Activated CD8-positive, alpha-beta memory T cell treated with anti-CD3 and anti-CD28 coated beads for 1 hour (primary cell): ENCODE measurements at places on chromosomes 3 and 15.

DNA sequence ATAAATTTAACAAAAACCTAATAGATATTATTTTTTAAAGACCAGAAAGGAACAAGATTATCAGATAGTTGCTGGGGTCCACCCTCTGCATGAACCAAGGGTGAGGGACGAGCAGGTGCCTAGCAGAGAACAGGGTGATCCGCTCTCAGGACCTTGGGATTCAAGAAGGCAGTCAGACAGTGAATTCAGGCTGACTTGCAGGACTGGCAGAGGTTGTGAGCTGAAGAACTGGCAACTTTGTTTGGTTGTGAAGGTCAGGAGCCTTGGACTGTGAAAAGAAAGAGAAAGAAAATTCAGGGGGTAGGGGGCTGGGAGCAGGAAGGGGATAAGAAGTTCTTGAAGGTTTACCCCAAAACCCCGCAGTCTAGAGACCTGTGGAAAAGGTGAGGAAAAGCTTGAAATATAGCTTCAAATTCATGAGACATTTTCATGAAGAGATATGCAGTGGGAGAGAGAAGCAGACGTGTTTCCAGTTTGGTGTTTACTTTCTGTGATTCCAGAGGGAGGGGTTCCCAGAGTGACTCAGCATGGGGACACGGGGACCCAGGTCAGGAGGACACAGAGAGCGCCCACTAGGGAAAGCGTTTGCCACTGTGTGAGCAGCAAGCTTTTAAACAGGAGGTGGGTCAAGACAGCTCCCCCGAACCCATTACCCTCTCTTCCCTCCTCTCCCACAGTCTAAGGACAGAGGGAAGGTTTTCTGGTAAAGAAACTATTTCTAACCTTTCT is 217.2 kb upstream of the UMPS start:
- DNase-seq = no peak

- DNase-seq = no peak
These were observed 10.3 kb downstream of the CHD2 start for GRCh38 chr15:92910451-92910850.

GRCh38 chr3:178672275-178672674 is 136.0 kb downstream of the KCNMB2 start:
- DNase-seq = no peak

GRCh38 chr3:160583451-160583850 is 18.1 kb upstream of the KPNA4 start:
- no peak for DNase-seq

GRCh38 chr3:127673191-127674100 is 694 bp downstream of the ABTB1 start:
- DNase-seq = no peak

GRCh38 chr3:119913021-119913420 is 131.1 kb downstream of the NR1I2 start:
- no peak for DNase-seq

GRCh38 chr3:139762302-139762701 is 84.5 kb upstream of the NMNAT3 start:
- DNase-seq = no peak

DNA sequence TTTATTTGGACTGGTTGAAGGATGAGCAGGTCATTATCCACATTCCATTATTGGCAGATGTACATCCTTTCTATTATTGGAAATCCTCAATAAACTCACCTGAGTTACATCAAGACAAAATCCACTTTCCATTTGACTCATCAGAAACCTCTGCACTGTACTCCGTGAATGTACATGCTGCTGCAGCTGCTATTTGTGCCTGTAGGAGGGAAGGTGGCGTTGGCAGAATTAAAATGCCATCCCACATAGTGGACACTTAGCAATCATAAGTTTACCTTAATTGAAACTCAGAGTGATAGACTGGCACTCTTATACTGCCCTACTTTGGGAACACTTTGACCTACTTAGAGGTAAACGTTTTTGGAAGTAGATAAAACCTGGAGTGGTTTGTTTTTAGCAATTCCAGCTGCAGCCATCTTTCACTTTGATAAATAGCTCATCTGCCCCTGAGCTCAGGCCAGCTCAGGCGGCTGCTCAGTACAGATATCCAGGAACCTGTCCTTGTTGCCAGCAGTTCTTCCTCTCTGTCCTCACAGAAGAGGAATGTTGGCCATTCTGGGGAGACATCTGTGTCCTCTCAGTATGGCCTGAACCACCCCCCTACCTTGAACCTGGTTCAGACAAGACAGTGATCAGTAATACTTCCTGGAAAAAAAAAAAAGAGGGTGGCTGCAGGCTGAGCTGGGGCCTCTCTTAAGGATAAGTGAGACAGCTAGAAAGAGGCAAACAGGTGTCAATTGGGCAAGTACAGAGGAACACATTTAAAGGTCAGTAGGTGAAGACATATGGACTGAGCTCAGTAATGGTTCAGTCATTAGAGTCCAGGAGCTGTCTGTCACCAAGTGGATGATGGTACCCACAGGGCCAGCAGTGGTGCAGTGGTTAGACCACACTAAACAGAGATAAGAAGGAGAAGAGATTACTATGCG is 153.4 kb upstream of the UMPS start:
- DNase-seq = no peak

DNA sequence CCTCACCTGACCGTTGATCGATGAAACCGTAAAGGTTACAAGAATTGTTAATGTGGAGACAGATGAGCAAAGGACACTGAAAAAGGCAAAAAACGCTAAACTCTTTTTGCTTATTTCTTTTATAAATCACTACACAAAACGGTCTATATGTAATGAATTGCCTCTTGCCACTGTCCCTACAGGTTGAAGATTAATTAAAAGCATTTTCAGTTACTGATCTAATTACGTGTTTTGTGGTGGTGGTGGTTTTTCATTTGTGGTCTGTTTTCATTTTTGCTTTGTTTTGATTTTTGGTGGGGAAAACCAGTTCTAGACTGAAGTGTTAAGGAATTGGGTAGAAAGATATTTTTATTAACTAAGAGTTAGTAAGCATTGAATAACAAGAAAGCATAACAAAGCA is 299.2 kb upstream of the LRRN1 start:
- no peak for DNase-seq

DNA sequence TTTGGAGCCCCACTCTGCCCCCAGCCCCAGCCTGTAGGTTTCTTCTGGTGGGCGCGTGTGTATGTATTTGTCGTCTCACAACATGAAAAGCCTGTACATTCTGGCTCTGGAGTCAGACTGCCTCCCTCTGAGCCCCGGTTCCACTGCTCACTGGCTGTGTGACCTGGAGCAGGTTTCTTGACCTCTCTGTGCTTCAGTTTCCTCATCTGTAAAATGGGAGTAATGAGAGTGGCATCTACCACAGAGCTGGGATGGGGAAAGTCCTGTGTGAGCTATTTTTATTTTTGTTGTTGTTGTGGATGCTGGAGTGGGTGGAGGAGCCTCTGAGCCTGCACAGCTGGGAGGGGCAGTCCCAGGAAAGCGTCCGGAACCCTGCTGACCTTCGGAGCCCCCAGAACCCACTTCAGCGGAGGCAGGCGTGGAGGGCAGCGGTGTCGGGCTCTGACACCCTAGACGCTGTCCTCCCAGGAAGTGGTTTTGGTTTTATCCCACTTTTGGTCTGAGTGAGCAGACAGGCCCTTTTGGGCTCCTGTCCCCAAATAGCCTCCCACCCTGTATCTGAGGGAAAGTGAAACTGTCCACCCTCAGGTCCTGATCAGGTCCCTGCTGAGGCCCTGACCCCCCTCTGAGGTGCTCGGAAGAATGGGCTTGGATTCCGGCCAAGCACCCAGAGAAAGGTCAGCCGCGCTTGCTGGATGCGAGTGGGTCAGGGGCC is 103.5 kb downstream of the CHSY1 start:
- no peak for DNase-seq

DNA sequence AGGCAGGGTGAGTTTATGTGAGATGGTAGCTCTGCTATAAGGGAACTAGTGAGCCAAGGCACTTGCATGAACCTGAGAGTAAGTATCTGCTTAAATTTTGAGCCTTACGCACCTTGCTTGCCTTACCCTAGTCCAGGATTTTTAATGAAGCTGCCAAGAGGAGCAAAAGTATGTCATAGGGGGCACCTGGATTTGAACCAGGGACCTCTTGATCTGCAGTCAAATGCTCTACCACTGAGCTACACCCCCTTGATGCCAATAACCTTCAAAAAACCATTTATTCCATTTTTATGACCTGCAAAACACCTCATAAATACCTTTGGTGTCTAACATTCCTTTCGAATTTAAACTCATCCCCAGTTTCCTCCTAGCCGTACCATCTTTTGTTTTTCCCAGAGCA is 88.3 kb upstream of the ACP3 start:
- DNase-seq = no peak

DNA sequence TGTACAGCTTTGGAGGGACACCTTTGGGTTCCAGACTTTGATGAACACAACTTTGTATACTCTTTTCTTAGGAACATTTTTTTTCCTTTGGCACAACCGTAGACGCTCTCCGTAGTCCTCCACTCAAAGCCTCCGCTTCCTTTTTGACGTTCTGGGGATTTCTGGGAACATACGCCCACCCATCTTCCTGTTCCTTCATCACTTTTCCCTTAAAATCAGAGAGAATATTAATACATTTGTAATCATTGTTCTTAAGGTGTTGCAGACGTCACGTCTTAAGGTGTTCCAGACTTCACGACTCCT is 405 bp upstream of the SPG21 start:
- DNase-seq = no peak

- DNase-seq = no peak
These were observed 37.1 kb downstream of the SLCO3A1 start for GRCh38 chr15:91890614-91891013.

DNA sequence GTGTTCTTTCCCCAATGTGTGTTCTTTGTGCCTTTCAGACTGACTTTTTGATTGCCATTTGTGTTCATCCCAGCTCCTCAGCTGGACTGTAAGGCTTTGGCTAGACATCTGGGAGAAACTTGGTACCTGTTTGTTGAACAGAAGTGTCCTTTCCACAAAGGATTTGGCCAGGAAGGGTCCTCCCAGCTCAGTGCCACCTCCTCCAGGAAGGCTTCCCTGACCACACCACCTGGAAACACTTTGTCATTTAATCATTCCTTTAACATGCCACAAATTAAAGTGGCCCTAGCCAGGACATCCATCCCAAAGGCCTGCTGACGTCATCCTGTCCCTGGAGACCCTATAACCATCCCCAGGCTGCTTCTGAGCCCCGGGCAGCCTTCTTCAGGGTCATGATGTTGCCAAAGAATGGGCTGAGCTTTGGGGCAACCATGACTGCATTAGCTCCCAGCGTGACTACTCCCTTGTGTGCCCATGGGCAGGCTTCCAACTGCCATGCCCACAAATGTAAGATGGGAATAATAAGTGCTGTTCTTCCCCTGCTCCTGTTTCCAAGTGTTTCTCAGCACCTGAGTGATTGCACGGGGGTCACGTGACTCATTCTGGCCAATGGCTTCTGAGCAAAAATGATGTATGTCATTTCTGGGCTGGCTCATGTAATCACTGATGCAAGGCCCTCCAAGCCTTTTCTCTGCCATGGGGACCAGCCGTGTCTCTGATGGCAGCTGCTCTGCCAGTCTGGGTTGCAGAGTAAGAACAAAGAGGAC is 112.5 kb upstream of the SMAD3 start:
- no peak for DNase-seq

DNA sequence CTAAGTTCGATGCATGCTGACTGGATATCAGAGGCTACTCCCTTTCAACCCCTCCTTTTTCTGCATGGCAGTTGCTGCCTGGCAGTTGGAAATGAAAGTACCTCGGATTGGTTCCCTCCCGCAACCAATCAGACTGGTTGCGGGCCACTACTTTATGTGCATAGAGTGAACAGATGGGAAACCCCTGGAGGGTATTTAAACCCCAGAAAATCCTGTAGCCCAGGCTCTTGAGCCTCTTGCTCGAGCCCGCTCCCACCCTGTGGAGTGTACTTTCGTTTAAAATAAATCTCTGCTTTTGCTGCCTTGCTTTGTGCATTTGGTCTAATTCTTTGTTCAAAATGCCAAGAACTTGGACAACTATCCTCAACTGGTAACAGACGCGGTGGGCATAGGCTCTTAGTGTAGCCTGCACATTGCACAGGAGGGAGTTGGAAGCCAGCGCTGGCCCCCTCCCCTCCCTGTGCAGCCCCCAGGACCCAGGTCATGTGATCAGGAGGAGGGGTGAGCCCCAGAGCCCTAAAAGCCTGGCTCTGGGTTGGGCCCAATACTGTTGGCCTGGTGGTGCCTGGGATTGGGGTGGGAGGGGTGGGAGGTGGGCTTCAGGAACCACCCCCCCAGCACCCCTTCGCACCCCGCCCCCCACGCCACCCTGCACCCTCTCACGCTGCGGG is 26.8 kb downstream of the RHCG start:
- DNase-seq = no peak

- peak; percentile 3 for DNase-seq
These were observed at the start of gene ACAD11 for GRCh38 chr3:132659365-132660051. TSS of gene ACAD11 (minus strand) at chr3:132659809. CDS start at chr3:132659751, 58 bp downstream.

GRCh38 chr3:175266478-175266877 is 407.3 kb downstream of the NAALADL2 start:
- DNase-seq = no peak

DNA sequence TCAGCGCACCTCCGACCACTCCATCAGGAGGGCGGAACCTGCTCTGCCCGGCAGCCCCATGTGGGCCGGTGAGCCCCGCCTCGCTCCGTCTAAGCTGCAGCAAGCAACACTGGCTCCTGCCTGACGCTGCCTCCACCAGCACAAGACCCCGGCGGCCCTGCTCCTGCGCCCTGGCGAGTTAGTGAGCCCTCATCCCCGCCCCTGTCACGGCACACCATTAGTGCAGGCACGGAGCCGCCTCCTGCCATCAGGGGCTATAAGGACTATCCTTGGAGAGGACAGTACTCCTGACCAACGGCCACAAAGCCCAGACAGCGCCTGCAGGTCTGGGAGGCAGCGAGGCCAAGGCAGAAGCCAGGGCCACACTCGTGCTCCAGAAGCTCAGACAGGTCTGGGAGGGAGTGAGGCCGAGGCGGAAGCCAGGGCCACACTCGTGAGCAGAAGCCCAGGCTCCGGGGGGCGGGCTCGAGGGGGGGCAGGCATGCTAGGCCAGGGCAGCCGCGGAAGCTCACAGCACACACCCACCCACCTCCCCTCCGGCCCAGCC is 39.4 kb downstream of the TNK2 start:
- DNase-seq = no peak

DNA sequence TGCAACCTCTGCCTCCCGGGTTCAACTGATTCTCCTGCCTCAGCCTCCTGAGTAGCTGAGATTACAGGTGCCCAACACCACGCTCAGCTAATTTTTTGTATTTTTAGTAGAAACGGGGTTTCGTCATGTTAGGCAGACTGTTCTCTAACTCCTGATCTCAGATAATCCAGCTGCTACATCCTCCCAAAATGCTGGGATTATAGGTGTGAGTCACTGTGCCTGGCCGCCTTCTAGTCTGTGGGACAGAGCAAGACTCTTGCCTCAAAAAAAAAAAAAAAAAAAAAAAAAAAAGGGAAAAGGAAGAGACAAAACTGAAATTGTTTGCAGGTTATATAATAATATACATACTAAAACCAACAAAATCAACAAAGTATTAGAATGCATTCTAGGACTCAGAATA is 215.2 kb downstream of the PCCB start:
- DNase-seq = no peak

GRCh38 chr3:43190670-43191069 is 84.8 kb upstream of the POMGNT2 start:
- no peak for DNase-seq

GRCh38 chr3:112228786-112229185 is 65.2 kb downstream of the SLC9C1 start:
- DNase-seq = no peak
